Stimulated activated CD8-positive, alpha-beta memory T cell treated with anti-CD3 and anti-CD28 coated beads, Interleukin-7, amount 100 ng/mL, for 1 hour (primary cell): ENCODE measurements at places on chromosomes 2 and 18.

DNA sequence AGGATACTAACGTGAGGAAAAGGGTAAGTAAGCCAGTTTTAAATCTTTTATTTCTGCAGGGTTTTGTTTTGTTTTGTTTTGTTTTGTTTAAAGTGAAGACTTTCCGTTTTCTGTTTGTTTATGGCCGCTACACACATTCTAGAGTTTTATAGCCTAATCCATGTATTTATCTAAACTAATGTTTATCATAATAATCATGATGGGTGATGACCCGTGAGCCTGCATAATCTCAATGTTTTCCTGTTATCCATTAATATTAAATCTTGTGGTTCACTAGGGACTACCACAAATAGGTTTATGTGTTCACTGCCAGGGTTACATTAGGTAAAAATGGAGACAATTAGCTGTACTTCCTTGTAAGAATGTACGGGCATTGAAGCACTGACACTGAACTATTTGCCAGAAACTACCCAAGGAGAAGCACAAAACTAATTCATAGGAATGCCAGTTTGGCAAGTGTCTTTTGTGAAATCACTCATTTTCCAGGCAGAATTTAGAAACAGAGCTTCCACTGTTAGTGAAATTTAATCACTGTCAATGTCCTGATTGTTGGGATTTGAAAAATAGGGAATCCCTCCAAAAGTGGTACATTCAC lies 574.8 kb downstream of the LRP1B start:
- DNase-seq = no peak

DNA sequence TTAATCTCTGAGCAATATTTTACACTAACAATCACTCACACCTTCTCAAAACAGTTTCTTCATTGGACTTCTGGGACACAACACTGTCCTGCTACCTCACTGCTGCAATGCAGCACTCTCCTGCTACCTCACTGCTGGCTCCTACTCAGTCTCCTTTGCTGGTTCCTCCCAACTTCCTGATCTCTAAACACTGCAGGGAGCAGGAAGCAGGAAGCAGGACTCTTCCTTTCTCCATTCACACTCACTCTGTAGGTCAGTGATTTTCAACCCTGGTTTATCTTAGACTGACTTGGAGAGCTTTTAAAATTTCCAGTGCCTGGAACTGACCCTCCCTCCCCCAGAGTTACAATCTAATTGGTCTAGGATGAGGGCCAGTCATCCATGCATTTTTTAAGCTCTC lies 243.4 kb upstream of the RBBP8 start:
- no peak for DNase-seq

DNA sequence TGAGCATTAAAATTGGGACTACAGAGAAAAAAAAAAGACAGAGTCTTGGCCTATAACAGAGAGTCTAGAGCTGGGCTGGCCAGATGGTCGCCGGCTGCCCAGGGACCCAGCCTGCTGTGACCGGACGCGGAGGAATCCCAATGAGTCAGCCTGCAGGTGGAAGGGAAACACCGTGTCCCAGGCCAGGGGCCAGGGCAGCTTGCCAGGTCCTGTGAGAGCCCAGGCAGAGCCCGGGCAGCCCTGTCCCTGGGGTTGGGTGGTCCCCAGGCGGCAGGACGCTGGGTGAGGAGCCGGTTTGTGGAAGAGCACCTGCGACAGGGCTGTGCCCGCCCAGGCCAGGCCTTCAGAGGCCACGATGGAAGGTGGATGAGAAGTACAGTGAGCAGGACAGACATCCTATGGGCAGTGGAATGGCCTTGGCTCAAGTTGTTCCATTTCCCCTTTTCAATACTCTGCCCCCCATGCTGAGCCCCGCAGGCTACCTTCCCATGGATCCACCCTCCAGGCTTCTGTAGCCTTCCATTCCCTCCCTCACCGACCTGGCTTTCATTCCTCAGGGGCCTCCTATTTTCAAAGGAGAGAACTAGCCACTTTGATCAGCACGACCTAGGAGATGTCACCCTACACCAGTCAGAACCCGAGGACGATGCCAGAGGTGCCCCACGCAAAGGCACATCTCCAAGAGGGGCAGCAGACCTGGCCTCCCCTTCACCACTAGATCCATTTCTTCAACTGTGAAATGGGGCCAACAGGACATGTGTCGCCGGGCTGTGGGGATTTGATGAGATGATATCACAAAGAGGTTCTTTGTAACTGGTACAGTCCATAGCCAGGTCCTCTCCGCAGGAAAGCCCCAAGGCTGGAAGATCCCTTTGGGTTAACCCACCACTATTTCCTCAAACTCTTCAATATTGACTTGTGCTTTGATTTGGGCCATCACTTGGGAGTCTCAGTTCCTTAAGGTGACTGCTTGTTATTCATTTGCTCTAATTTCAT lies 87.5 kb downstream of the POLR1A start:
- DNase-seq = no peak

GRCh38 chr18:45984546-45985235 lies 17.6 kb upstream of the EPG5 start:
- no peak for DNase-seq
